ENCODE measurements at places on chromosomes 2 and 18. TPM values are rescaled to one million over a fixed set of nuclear protein-coding genes. Genes with fewer than 3 reads are reported as not detected.
A peak's percentile ranks its signal among the peaks of the same experiment; 100 is the strongest.

Gene SCYGR1
- not detected for total RNA-seq

Gene ERICH2
- total RNA-seq = 22.4 TPM

Gene UGT1A10
- total RNA-seq = not detected

Gene GULP1
- total RNA-seq = 9.3 TPM

Gene CFAP53
- total RNA-seq = 5.0 TPM

DNA sequence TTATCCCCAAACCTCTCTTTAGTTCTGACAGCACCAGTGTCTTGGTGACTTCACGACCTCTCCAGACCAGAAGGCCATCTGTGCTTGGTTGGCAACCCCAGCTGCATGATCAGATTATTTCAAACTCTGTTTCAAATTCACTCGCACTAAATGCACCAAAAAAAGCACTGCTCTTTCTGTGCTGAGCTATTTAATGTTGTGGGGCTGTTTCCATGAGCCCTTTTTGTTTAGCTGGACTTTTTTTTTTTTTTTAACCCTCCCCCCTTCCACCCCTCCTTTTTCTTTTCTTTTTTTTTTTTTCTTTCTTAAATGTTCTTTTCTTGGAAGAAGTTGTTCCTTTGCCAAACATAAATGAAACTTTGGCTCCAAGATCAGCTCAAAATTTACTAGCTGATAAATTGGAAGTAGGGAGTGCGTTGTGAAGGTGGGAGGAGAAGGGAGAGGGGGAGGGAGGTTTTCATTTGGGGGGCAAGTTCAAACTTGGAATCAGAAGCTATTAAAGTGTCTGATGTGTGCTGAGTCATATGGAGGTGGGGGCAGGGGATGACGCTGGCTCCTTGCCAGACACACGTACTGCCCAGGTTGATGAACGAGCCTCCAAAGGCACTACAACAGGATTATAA lies 543.0 kb upstream of the TNP1 start:
- H3K27me3 ChIP-seq = no peaks in the 10 kb centered on the region
- no peaks in the 10 kb centered on the region for H3K36me3 ChIP-seq
- no peak overlapping the region for H3K4me3 ChIP-seq
- no peak overlapping the region for H3K27ac ChIP-seq
- peak; percentile 72 for DNase-seq
- H3K4me1 ChIP-seq = peaks cover 9% of the 10 kb centered on the region

DNA sequence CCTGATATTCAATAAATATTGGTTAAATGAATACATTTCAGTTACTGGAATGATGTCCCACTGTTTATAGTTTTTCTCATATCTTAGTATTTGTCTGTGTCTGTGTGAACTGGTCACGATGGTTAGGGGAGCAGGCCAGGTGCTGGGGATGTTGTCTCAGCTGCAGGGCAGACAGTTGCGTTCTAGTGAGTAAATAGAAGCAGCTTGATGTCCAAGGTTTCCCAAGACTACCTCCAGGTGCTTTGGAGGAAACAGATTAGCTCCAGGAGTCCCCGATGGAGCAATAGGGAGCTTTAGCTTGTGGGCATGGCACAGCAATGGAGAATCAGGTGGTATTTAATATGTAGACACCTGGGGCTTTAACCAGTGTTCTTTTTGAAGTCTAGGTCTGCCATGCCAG lies 75.5 kb downstream of the GULP1 start:
- H3K27ac ChIP-seq = no peak overlapping the region
- H3K4me1 ChIP-seq = no peaks in the 10 kb centered on the region
- H3K27me3 ChIP-seq = no peaks in the 10 kb centered on the region
- DNase-seq = no peak
- no peak overlapping the region for H3K4me3 ChIP-seq

DNA sequence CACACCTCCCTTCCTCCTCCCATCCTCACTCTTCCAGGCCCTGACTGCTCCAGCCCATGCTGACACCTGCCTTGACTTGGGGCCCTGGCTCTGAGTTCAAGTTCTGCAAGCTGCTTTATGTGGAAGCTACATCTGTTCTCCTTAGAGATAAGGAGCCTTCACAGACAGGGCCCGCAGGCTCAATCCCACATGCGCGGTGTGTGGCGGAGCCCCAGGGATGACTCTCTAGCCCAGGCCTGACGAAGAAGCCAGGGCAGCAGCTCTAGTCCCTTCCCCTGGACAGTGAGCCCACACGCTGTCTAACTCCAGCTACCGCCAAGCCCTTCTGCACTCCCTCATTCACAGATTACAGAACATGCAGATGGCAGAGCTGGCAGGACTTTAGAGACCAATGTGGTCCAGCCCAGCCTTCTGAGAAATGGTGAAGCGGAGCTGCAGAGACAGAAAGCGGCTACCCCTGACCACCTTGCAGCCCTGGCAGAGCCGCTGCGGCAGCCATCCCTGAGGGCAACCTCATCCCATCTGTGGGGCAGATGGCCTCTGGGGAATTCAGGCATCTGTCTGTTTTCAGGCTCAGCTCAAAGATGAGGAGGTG lies 304.3 kb downstream of the CELF4 start:
- H3K36me3 ChIP-seq = no peaks in the 10 kb centered on the region
- H3K4me3 ChIP-seq = no peak overlapping the region
- H3K4me1 ChIP-seq = no peaks in the 10 kb centered on the region
- H3K27ac ChIP-seq = no peak overlapping the region

- no peak overlapping the region for H3K27ac ChIP-seq
- H3K4me1 ChIP-seq = no peaks in the 10 kb centered on the region
- peaks cover 15% of the 10 kb centered on the region for H3K27me3 ChIP-seq
- no peaks in the 10 kb centered on the region for H3K36me3 ChIP-seq
- no peak for DNase-seq
Observed at GRCh38 chr2:2638547-2639220, 307.6 kb upstream of the MYT1L start.

- no peak overlapping the region for H3K27ac ChIP-seq
- no peaks in the 10 kb centered on the region for H3K36me3 ChIP-seq
- no peak overlapping the region for H3K4me3 ChIP-seq
Observed at GRCh38 chr18:46421973-46422551, 235.0 kb downstream of the LOXHD1 start.

DNA sequence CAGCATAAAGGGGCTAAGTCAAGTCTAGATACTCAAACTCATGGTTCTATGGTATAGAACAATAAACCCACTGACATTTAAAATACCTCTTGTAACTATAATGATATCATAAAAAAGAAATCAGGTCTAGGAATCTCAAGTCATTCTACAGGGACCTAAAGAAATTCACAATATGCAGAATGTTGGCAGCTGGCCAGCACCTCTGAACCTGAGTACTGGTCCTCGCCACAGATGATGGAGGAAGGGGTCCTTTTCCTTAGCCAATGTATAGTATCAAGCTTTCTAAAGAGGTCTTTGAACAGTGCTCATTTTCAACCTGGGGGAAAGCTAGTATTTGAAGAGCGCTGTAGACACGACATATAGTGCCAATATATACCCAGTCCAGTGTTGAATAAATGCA lies 108.4 kb upstream of the ITGB6 start:
- no peaks in the 10 kb centered on the region for H3K27me3 ChIP-seq
- H3K27ac ChIP-seq = peak overlapping the region; percentile 59
- H3K4me3 ChIP-seq = no peak overlapping the region
- H3K36me3 ChIP-seq = peaks cover 40% of the 10 kb centered on the region

DNA sequence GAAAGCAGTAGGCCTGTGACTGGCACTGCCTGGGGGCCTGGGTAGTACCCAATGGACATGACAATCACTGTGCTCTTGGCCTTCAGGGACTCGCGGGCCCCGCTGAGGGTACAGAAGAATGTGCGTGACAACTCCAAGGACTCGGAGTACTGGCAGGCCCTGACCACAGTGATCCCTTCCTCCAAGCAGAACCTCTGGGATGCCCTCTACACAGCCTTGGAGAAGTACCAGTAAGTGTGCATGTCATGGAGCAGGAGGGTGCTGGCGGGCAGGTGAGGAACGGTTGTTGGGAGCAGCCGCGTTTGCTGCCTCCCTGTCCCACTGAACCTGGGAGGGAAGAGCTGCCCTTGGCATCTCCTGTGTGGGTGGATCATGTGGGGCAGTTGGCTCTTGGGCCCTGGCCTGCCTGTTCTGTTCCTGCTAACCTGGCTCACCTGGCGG lies 23.3 kb downstream of the OTOF start:
- H3K27me3 ChIP-seq = peaks cover 11% of the 10 kb centered on the region
- no peaks in the 10 kb centered on the region for H3K4me1 ChIP-seq
- no peak for DNase-seq
- no peak overlapping the region for H3K4me3 ChIP-seq
- H3K27ac ChIP-seq = no peak overlapping the region
- no peaks in the 10 kb centered on the region for H3K36me3 ChIP-seq

GRCh38 chr18:37420315-37420880 lies 145.2 kb downstream of the CELF4 start:
- no peaks in the 10 kb centered on the region for H3K36me3 ChIP-seq
- H3K4me1 ChIP-seq = no peaks in the 10 kb centered on the region

- no peak overlapping the region for H3K27ac ChIP-seq
- no peaks in the 10 kb centered on the region for H3K36me3 ChIP-seq
- no peak for DNase-seq
- H3K27me3 ChIP-seq = no peaks in the 10 kb centered on the region
Observed at GRCh38 chr18:61847164-61847791, 45.5 kb downstream of the RNF152 start.

Measured in MCF 10A (cell line).